Natural killer cell (primary cell): ENCODE measurements at places on chromosomes 5 and 9. TPM values are rescaled to one million over a fixed set of nuclear protein-coding genes. Genes with fewer than 3 reads are reported as not detected.

DNA sequence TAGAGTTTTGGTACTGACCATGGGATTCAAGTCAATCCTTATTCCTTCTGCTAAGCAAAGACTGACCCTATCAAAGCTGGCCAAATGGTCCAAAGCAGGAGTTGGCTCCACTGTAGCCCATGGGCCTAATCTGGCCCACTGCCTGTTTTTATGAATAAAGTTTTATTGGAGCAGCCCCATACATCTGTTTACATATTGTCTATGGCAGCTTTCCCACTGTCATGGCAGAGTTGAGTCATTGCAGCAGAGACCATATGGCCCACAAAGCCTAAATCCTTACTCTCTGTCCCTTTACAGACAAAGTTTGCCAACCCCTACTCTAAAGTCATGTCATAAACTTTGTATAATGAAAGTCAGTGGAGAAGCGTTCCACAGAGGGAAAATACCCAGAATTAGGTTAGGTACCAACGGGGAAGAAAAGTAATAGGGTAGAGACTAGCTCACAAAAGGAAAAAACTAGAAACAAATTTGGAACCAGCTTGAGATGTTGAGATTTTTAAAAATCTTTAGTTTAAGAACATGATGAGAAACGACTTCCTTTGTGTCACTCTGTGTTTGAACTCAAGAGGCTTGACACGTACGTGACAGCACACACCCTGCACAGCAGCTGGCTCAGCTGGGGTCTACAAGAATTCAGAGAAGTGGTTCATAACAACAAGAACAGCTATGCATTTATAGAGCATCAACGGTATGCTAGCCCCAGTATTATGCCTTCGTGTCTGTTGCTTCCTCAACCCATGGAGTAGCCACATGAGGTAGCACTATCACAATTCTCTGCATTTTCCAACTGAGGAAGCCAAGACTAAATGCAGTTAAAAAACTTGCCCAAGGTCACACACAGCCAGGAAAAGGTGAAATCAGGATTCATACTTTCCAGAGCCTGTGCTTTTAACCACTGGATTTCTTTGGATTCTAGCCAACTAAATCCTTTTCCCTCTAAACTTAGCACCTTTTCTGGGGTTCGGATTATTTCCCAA is 198.9 kb upstream of the WWC1 start:
- no peak for DNase-seq

MELK gene
- total RNA-seq: 1.3 TPM

SUSD3 gene
- 1.8 TPM for total RNA-seq

GRCh38 chr5:17019324-17019723 is 83.2 kb upstream of the MYO10 start:
- DNase-seq: no peak

- no peak for DNase-seq
Observed at GRCh38 chr9:87108661-87109060, 161.4 kb upstream of the GAS1 start.

- DNase-seq: no peak
Observed at GRCh38 chr9:25857147-25857546, 178.9 kb upstream of the TUSC1 start.

GRCh38 chr5:52685971-52686370 is 101.7 kb upstream of the ITGA1 start:
- no peak for DNase-seq

GRCh38 chr5:150179019-150179620 is 10.7 kb upstream of the SLC6A7 start:
- no peak for DNase-seq

DNA sequence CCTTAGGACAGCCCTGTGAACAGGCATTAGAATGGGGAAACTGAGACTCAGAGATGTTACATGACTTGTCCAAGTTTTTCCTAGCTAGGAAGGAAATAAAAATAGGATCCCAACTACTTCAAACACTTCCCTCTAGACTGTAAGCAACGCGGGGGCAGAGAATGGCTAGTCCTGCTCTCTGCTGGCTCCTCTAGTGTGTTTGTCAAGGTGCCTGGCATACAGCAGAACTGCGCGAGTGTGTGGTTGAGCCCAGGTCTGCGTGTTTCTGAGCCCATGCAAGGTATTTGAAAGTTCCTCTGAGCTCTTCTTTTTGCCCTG is 152.5 kb downstream of the MACROH2A1 start:
- DNase-seq: no peak

NR4A3 gene
- 43.4 TPM for total RNA-seq

DNA sequence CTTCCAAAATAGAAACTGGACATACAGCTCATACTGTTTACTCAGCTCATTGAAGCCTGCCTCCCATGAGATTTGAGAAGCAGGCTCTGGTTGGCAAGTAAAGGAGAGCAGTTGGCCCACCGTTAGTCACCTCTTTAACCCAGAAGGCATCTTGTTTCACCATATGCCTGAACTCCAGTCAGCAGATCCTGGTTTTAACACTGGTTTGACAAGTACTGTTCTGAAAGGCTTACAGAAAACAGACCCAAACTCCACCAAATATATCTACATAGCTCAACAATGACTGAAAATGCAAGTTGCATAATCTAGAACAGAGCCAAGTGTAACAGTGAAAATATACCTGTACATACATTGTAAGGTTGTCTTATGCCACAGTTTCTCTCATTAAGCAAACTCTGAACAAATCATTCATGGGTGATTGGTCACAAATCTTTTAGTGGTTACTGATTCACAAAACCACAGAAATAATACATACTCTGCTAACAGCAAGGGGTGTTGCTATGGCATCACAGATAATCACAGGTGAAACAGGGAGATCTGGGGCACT is 198.8 kb downstream of the BNC2 start:
- no peak for DNase-seq

- DNase-seq: no peak
Observed at GRCh38 chr9:88312045-88312444, 76.2 kb upstream of the SPIN1 start.

- DNase-seq: no peak
Observed at GRCh38 chr9:100111235-100111634, 12.2 kb downstream of the INVS start.

PCDHGA9 gene
- total RNA-seq: 1.0 TPM

GRCh38 chr5:83554133-83554532 is 82.6 kb downstream of the VCAN start:
- DNase-seq: no peak
